ENCODE measurements at places on chromosomes 16 and 17. TPM values are rescaled to one million over a fixed set of nuclear protein-coding genes. Genes with fewer than 3 reads are reported as not detected.

KCNJ2 gene
- total RNA-seq: 2.4 TPM

RAB11FIP3 gene
- total RNA-seq: 22.0 TPM

DNA sequence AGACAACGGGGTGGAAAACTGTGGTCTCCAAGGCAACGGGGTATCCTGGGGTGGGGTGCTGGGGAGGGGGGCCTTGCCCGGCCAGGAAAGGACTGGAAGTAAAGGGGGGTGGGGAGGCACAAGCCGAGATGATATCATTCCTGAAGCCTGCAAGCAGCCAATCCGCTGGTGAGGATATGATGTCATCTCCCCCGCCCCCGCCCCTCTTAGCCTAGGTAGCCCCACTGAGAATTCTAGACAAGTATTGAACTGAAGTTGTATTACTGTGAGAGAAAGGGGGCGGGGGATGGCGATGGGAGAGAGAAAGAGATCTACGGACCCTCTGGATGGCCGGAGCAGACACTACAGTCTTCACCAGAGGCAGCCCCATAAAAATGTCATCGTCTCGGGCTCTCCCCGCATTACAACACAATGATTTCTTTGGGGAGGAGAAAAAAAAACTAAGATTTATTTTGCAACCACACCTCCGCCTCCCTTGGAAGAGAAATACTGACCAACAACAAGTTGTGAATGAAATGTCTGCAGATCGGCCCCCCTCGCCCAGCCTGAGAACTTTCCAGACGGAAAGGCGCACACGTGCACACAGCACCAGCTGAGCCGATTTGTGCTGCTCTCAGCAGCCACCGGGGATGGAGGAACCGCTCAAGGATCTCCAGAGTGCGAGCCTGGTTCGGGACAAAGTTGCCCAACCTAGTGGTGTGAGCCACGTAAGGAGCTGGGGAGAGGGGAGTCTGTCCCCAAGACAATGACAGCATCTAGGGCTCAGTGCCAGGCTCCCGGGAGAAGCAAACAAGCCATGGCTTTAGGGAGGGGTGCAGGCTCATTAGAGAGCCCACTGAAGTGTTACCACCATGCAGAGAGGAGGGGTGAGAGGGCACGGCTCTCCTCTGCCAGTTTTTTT, 222.1 kb downstream of the SOX9 start:
- H3K4me1 ChIP-seq: peaks cover 12% of the 10 kb centered on the region
- no peaks in the 10 kb centered on the region for H3K36me3 ChIP-seq
- peak; percentile 20 for DNase-seq
- H3K27me3 ChIP-seq: no peaks in the 10 kb centered on the region
- no peak overlapping the region for H3K27ac ChIP-seq

DNA sequence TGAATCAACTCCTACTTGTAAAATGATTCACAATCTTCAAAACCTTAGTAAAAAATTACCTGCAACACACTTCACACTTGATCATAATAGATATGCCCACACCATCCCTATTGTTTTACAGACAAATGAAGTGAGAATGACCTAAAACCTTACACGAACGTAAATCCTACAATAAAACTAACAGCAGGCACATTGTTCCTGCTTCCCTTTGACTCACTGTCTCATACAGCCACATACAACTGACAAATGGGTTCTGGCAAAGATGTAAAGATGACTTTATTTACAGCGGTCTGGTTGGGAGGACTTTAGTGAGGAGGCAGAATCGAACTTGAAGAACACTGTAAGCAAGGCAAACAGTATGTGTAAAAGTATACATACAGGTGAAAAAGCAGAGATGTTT, 188.7 kb downstream of the MYO1D start:
- H3K4me1 ChIP-seq: no peaks in the 10 kb centered on the region
- H3K27ac ChIP-seq: no peak overlapping the region
- H3K36me3 ChIP-seq: no peaks in the 10 kb centered on the region
- no peak for DNase-seq
- no peak overlapping the region for H3K4me3 ChIP-seq
- no peaks in the 10 kb centered on the region for H3K27me3 ChIP-seq

- H3K36me3 ChIP-seq: no peaks in the 10 kb centered on the region
- H3K4me1 ChIP-seq: no peaks in the 10 kb centered on the region
- no peaks in the 10 kb centered on the region for H3K27me3 ChIP-seq
- H3K4me3 ChIP-seq: no peak overlapping the region
- no peak for DNase-seq
- no peak overlapping the region for H3K27ac ChIP-seq
Observed at GRCh38 chr16:84166796-84167695, 19.8 kb downstream of the TAF1C start.
